ENCODE measurements at places on chromosomes 7 and 10. TPM values are rescaled to one million over a fixed set of nuclear protein-coding genes. Genes with fewer than 3 reads are reported as not detected.

Gene SPAM1
- not detected for total RNA-seq

Gene CFTR
- total RNA-seq, result 6.3 TPM

Gene OR2A42
- 0.06 TPM for total RNA-seq

Gene CABCOCO1
- total RNA-seq, result 6.2 TPM

- DNase-seq, result no peak
- no peak overlapping the region for H3K4me3 ChIP-seq
- H3K27ac ChIP-seq, result no peak overlapping the region
- H3K27me3 ChIP-seq, result no peaks in the 10 kb centered on the region
These were observed 251.2 kb downstream of the DNAJB6 start for GRCh38 chr7:157587805-157588560.

- no peak for DNase-seq
- H3K27me3 ChIP-seq, result no peaks in the 10 kb centered on the region
- H3K4me1 ChIP-seq, result no peaks in the 10 kb centered on the region
- H3K4me3 ChIP-seq, result no peak overlapping the region
- no peak overlapping the region for H3K27ac ChIP-seq
These were observed 21.8 kb downstream of the STMP1 start for GRCh38 chr7:135684136-135684535.

DNA sequence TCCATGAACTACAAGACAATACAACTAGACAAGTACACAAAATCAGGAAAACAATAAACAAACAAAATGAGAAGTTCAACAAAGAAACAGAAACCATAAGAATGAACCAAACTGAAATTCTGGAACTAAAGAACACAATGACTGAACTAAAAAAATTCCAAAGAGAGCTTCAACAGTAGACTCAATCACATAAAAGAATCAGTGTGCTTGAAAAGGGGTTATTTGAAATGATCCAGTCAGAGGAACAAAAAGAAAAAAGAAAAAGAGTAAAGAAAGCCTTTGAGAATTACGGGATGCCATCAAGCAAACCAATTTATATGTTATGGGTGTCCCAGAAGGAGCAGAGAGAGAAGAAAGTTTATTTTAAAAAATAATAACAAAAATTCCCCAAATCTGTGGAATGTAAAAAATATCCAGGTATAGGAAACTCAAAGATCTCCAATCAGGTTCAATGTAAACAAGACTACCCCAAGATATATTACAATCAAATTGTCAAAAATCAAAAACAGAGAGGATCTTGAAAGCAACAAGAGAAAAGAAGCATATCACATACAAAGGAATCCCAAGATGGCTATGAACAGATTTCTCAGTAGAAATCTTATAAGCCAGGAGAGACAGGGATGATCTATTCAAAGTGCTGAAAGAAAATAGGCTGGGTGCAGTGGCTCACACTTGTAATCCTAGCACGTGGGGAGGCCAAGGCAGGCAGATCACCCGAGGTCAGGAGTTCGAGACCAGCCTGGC, 18.7 kb downstream of the COG5 start:
- no peaks in the 10 kb centered on the region for H3K27me3 ChIP-seq
- no peak overlapping the region for H3K4me3 ChIP-seq
- peaks cover 20% of the 10 kb centered on the region for H3K36me3 ChIP-seq
- H3K4me1 ChIP-seq, result no peaks in the 10 kb centered on the region

DNA sequence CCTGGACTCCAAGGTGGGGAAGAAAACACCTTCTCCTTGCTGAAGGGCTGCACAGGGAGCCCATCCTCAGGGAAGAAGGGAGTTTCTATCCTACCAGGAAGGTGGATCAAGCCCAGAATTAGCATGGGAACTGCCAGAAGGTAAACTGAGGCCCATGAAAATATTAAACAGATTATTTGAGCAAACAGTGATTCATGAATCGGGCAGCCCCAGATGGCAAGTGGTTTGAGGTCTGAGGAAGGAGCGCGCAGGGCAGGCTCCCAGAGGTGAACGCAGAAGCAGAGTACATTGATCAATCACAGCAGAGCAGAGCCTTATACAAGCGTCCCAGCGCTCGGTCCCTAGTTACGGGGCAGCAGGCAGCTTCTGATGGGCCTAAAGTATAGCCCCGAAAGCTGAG, 35.8 kb upstream of the PROSER2 start:
- no peaks in the 10 kb centered on the region for H3K36me3 ChIP-seq
- H3K27ac ChIP-seq, result no peak overlapping the region
- no peaks in the 10 kb centered on the region for H3K4me1 ChIP-seq
- H3K27me3 ChIP-seq, result no peaks in the 10 kb centered on the region
- H3K4me3 ChIP-seq, result no peak overlapping the region

- no peaks in the 10 kb centered on the region for H3K4me1 ChIP-seq
- H3K36me3 ChIP-seq, result no peaks in the 10 kb centered on the region
- peak; percentile 15 for DNase-seq
- no peaks in the 10 kb centered on the region for H3K27me3 ChIP-seq
- no peak overlapping the region for H3K4me3 ChIP-seq
These were observed 70.2 kb upstream of the FERD3L start for GRCh38 chr7:19215412-19215811.

- no peak overlapping the region for H3K27ac ChIP-seq
- H3K4me1 ChIP-seq, result no peaks in the 10 kb centered on the region
- H3K36me3 ChIP-seq, result no peaks in the 10 kb centered on the region
- H3K27me3 ChIP-seq, result peaks cover 4% of the 10 kb centered on the region
- no peak for DNase-seq
These were observed 51.2 kb downstream of the HIF1AN start for GRCh38 chr10:100586959-100587358.
